ENCODE measurements at places on chromosomes 5 and 9.

DNA sequence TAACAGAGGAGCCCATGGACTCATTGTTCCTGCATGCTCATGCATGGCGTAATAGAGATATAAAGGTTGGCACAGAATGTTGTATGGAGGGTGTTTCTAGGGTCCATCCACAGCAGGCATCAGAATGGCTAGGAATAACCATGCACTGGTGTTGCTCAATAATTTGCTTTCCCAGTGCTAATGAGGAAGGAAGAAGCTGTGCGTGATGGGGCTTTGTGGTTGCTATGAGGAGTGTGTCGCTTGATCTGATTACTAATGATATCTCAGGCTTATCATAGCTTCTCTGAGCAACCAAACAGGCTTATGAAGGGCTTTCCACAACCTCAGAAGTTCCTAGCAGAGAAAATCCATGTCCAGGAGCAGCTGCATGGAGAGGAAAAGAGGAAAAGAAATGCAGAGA lies 151.3 kb upstream of the TRPC7 start:
- no peak for DNase-seq

DNA sequence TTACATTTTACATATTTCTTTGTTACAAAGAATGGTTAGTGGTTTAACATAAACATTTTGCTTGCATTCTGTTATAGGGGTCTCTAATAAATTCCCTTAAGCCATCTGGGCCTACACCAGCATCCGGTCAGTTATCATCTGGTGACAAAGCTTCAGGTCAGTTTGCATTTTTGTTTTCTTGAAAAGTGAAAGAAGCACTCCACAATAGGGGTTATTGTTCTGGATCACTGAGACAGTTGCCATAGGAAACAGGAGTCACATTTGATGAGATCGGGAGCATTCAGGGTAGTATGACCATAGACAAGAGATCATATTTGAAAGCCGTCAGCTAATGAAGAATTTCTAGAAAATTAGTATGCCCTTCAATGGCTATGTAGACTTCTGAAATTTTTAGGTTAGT lies 63.6 kb downstream of the NUP214 start:
- no peak for DNase-seq

DNA sequence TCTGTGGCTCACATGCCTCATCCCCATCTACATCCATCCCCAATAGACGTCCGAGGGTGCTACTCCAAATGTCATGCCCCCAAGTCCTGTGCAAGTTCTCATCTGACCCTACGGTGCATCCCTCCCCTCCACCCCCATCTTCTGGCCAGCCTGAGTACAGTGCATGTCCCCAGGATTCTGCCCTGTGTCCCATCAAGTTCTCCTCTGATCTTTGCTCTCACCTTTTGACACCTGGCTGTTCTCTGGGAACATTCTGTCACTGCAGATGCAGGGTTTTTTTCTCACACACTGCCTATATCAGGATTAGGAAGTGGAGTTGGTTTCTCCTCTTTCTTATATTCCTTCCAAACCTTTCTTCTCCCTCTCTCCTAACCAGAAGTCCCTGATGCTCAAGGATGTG lies 377.2 kb downstream of the GADD45G start:
- no peak for DNase-seq

DNA sequence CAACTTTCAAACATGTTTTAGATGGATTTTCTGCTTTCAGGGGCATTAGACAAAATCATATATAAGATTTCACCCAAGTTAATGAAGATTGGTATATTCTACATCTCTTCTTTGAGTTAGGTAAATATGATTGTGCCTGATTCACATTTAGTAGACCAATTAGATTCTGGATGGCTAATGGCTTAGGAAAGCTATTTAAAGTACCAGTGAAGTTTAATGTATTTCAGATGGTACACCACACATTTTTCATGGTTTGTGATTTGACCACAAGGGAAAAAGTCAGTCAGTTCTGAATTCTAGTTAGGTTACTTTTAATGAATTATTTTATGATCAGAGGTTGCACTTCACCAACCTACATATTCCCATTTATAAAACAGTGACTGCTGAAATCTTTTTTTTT lies 409.7 kb downstream of the ADGRV1 start:
- DNase-seq, result no peak

DNA sequence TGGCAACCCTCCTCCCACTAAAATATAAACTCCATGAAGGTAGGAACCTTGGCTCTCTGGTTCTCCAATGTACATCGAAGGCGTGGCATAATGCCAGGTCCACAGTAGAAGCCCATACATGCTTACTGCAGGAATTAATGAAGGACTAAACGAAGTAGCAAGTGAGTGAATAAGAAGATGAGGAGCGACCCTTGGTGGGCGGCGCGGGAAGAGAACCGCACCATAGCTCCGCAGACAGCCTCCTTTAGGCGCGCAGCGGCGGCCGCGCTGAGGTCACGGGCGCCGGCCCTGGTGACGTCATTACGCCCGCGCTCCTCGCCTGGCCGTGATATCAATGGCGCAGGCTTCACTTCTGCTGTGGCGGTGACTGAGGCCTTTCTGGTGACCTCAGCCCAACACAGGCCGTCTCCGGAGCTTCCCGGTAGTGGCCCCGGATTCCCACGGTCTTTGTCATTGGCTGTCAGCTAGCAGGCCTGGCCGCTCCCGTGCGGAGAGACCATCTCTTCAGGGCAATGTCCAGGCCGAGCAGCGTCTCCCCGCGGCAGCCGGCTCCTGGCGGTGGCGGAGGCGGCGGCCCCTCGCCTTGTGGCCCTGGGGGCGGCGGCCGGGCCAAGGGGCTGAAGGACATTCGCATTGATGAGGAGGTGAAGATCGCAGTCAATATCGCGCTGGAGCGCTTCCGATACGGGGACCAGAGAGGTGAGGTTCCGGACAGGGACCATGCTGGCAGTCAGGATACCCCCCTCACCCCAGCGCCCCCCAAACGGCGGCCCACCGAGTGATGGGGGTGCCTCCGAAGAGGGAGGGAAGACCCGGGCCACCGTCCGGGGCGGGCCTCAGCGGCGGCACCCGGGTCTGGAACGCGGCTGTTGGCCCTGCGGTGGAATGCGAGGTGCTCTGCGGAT lies at the start of gene YTHDC2:
YTHDC2 (plus strand) TSS at position 311 of the 905 bp plus-strand sequence; CDS start at position 513, 202 bp downstream.
- DNase-seq, result peak; percentile 82

DNA sequence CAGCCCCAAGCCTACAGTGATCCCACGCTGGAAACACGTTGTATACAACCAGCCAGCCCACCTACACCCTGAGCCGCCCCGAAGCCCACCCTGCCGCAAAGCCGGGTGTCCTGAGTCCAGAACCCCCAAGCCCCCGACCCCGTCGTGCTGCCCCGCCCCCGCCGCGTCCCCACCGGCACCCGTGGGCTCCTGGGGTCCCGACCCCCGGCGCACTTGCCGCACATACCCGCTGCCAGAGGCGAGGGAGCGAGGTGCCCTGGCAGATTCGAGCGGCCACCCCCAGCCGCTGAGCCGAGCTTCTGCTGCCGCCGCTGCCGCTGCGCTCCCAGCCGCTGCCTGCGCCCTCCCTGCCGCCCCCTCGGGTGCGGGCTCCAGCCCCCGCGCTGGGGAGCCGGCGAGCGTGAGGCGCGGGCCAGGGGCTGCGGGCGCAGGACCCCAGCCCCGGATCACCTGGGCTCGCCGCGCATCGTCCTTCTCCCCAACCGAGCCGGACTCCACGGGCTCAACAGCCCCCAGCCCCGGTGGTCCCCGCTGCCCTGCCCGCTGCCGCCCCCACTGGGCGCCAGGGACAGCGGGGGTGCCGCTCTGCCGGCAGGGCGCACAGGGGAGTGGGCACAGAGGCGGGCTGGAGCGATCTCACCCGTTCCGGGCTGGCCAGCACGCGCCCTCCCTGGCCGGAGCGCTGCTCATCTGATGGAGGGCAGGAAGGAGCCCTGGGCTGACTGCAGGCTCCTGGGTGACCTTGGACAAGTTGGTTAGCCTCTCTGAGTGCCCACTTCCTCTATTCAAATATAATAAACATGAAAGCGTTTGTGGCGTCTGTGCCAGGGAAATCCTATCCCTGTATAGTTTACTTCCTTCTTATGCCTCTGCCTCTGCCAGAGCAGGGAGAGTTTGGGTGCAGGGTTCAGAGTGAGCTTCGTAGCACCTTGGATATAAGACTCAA lies at the start of gene HTR4:
HTR4 (minus strand) TSS at position 692 of the 946 bp plus-strand sequence. CDS start 17,513 bp downstream, outside the sequence.
- DNase-seq, result no peak

- peak; percentile 32 for DNase-seq
These were observed at the start of gene KLF4 for GRCh38 chr9:107489687-107490605. Gene KLF4 (minus strand): TSS chr9:107489769. CDS start chr9:107489172, 597 bp downstream.

GRCh38 chr5:90551376-90551775 lies 7.2 kb upstream of the ADGRV1 start:
- DNase-seq, result no peak

DNA sequence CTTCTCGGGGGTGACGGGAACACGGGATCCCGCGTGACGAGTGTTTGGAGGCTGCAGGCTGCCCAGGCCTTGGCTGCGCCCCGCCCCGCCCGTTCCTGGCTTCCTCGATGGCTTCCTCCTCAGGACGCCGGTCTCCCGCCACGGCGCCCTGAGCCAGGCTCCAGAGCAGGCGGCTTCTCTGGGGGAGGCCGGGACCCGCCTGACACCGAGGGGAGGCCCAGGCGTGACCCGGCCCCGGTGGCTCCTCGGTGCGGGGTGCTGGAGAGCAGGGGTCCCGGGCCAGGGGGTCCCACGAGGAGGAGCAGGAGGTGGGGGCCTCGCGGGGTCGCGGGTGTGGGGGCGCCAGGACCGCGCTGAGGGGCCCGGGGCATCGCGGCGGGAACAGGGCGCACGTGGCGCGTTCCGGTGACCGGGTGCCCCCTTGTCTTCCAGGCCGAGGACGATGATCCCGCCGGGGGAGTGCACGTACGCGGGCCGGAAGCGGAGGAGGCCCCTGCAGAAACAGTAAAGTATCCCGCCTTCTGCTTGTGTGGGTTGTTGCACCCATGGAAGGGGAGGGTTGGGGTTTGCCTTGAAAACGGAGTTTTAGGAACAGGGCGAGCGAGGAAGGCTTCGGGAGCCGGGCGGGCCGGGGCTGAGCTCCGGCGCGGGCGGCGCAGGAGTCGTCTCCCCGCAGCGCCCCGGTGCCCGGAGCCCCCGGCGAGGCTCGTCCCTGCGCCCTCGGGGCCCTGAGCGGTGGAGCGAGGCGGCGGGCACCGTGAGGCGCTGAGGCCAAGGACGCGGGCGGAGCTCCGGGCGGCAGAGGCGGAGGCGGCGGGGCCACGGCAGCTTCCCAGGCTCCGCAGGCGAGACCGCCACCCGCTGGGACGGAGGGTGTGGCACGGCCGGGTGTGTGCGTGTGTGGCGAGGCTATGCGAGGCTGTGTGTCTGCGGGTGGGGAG lies 22.2 kb downstream of the AHRR start:
- DNase-seq, result peak; percentile 28

DNA sequence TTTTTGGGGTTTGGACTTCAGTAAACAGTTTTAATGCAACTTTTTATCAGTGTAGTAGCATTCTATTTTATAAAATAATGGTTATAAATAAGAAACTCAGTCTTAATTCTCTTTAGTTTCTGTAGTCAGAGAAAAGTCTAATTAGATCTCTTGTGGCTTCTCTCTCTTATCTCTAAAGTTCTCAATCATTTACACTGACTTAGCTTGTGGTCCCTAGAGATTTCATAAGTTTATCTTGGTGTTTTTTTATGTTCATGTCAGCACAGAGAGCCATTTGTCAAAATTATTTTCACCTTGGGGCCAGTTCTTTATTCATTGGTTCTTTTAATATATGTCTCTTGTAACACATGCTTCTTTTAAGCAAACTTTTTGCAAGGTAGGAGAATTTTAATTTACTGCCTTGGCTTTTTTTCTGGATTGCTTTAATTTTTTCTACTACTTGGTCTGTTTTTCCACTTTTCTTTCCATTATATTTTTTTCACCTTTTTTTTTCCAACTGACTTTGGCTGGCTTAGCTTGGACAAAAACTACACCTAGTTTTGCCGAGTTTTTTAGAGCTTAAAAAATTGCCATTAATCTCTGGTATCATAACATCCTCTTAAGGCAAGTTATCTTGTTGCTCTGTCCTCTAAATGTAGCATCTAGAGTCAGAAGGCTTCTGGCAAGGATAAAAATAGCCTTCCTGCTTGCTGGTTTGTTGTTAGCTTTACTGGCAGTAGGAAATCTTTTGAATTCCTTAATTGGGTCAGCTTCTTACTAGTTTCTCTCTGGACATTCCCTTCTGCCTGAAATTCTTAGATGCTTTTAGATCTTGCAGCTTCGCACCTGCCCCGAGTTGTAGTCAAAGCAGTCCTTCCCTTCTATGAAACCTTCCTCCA lies 35.3 kb downstream of the CPEB4 start:
- DNase-seq, result no peak

DNA sequence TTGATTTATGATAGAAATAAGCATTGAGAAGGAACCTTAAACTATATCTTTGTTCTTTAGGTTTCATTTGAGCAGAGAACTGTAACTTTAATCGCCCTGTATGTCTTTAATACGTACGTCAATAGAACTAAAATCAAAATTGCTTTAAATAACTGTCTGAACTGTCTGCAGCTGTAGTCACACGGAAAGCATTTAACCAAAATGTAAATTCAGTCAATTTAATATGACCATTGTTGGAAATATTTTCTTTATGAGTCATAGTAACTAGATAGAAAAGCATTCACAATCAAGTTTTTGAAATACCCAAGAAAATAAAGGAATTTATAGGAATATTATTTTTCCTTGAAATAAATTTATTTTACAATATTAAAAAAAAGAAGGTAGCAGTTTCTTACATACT lies 157.1 kb upstream of the CDH6 start:
- DNase-seq, result no peak

DNA sequence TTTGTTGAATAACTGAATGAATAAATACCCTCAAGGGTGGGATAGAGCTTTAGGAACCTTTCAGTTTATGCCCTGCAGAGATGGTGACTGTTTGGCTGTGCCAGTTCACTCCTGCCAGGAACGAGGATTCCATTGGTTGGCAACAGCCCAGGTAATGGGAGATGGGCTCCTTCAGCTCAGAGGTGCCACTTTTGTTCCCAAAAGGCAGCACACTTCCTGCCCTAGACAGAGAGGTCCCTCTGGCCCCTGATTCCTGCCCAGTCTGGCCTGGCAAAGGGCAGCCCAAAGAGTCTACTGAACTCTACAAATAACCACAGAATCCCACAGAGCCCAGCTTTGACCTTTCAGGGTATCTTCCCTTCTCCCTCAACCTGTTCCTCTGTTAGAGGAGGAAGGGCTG lies 1.6 kb downstream of the C9orf152 start:
- no peak for DNase-seq
